ENCODE measurements at places on chromosomes 2 and 18.

GRCh38 chr2:172806996-172807395 lies 71.4 kb downstream of the RAPGEF4 start:
- DNase-seq = no peak

- DNase-seq = no peak
These were observed 167.5 kb downstream of the BCL2 start for GRCh38 chr18:63152096-63152495.

GRCh38 chr2:112481050-112481527 lies 867 bp upstream of the TTL start:
- DNase-seq = peak; percentile 57

DNA sequence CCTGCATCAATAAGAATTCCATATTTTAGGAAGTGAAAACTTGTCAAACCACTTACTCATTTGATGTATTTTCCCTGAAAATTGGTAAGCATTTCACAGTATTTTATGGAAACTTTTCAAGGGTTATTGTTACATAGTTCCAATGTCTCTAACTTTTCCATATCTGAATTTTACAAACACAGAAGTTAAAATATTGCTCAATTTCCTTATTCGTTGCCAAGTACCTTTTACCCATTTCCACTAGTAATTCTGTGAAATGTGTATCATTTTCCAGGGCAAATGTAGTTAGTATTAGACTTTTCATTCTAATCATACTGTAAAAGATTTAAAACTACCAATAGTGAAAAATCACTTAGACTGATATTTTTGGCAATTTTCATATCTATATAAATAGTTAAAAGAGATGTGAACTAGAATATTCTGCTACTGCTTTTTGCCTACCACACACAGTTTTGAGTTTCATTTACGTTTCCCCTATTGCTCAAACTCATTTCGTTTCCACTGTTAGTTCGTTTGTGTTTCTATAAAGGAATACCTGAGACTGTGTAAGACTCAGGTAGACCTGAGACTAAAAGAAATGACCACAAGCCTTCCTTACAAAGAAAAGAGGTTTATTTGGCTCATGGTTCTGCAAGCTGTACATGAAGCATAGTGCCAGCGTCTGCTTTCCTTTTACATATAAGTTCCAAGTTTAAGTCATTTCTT lies 86.3 kb downstream of the PMS1 start:
- no peak for DNase-seq
